ENCODE measurements at places on chromosomes 4 and X.
A peak's percentile ranks its signal among the peaks of the same experiment; 100 is the strongest.

- no peak for DNase-seq
Measured at GRCh38 chr4:113763029-113763285, 1.4 kb upstream of the CAMK2D start.

GRCh38 chrX:40121618-40122017, 23.9 kb upstream of the BCOR start:
- DNase-seq, result no peak

DNA sequence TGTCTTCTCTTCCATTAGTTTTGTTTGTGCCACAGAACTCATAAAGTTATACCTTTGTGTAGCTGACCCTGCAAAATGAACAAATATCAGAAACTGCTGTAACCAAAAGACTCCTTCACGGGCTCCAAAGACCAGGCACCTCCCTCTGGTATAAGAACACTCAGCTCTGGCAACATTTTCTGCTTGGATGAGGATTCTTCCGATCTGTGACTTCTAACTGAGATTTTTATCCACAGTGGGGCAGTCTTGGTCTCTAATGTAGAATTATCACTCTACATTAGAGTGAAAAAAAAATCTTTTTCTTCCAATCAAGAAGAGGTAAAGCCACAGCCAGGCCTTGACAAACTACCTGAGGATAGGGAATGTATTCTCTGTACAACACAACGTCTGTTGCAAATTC, 38.5 kb upstream of the PRSS48 start:
- no peak for DNase-seq

DNA sequence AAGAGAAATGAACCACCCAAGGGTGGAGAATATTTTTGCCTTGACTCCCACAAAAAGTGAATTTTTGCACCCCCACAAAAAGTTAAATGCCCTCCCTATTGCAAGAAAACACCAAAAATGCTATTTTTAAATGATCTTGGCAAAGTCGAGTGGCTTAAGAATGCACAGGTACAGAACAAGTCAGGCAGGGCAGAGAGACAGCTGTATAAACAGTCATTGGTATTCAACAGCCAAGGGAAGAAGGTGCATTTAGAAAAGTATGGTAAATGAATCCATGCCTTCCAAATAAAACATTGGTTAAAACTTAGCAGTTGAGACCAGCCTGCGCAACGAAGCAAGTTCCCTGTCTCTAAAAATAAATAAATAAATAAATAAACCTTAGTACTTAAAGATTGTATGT, 169.3 kb downstream of the CHIC2 start:
- no peak for DNase-seq

GRCh38 chrX:31268359-31268758, 196.5 kb upstream of the FTHL17 start:
- no peak for DNase-seq

GRCh38 chrX:101551380-101551767, 1.0 kb downstream of the ARMCX1 start:
- DNase-seq, result no peak

DNA sequence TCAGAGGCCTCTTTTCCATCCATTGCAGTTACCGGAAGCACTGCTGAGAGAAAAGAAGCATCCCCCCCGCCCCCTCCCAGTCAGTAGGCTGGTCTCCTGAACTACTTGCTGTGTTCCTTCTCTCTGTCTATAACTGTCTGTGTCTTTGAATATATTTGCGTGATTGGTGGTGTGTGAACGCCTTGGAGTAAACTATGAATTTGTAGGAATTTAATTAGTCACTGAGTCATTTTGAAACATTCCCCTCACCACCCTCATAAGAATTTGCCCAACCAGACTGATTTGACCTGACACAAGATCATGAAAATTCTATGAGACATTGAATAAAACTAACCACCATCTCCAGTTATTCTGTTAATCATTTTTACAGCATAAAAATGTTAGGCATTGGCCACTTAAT, 6.7 kb upstream of the NXF3 start:
- DNase-seq, result no peak

- DNase-seq, result no peak
Measured at GRCh38 chrX:112867570-112867969, 26.9 kb upstream of the AMOT start.

- no peak for DNase-seq
Measured at GRCh38 chr4:78242071-78242470, 184.9 kb downstream of the FRAS1 start.

DNA sequence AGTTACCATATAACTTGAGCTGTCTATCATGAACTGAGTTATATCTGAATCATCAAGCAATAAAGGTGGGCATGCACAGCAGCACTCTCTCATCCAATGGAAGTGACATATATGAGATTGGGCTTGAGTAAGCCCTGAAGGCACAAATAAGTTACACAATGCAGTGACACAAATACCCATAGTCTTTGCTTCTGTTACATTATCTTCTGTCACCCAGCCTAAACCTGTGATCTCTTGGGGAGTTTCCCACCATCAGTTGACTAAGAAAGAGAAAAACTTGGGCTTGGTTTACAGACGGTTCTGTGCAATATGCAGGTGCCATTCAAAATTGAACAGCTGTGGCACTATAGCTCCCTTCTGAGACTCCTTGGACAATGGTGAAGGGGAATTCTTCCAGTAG, 138.8 kb upstream of the IL15 start:
- no peak for DNase-seq

- DNase-seq, result no peak
Measured at GRCh38 chrX:41599507-41599906, 89.3 kb upstream of the GPR34 start.

- no peak for DNase-seq
Measured at GRCh38 chrX:8204169-8204935, 33.3 kb upstream of the VCX2 start.

DNA sequence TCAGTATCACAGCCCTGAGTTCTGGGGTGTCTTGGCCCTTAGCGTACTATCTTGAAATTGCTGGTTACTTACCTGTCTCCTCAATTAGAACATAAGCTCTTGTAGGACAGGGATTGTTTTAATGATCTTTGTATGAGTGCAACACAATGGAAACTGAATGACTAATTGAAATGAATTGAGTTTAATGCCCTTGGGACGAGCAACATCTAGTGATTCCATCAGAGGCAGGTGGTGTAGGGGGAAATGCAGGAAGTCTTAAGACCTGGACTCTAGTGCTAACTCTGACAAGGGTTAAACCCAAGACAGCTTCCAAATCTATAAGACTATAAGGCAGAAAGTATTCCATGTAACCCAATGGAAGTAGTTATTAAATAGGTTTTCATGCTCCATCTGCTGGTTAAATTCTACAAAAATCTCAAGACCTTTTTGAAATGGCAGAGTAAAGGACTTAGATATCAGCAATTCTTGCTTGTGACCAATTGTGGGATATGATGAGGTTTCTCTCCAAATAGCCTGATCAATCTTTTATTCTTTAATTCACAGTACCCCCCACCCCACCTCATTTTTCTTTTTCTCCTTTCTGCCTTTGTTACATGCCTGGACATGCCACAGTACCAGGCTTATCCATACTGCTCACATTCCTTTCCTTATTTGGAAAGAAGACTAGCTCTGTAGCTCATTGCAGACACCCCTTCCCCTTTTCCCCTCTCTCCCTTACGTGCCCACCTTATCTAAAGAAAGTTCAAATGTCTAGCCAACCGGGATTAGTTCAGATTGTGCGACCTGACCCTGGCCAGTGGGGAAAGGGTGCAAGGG, 340.8 kb downstream of the PAPSS1 start:
- no peak for DNase-seq

GRCh38 chr4:151438154-151438553, 29.2 kb downstream of the FHIP1A start:
- DNase-seq, result no peak

- no peak for DNase-seq
Measured at GRCh38 chr4:22474636-22475310, 41.1 kb downstream of the ADGRA3 start.

DNA sequence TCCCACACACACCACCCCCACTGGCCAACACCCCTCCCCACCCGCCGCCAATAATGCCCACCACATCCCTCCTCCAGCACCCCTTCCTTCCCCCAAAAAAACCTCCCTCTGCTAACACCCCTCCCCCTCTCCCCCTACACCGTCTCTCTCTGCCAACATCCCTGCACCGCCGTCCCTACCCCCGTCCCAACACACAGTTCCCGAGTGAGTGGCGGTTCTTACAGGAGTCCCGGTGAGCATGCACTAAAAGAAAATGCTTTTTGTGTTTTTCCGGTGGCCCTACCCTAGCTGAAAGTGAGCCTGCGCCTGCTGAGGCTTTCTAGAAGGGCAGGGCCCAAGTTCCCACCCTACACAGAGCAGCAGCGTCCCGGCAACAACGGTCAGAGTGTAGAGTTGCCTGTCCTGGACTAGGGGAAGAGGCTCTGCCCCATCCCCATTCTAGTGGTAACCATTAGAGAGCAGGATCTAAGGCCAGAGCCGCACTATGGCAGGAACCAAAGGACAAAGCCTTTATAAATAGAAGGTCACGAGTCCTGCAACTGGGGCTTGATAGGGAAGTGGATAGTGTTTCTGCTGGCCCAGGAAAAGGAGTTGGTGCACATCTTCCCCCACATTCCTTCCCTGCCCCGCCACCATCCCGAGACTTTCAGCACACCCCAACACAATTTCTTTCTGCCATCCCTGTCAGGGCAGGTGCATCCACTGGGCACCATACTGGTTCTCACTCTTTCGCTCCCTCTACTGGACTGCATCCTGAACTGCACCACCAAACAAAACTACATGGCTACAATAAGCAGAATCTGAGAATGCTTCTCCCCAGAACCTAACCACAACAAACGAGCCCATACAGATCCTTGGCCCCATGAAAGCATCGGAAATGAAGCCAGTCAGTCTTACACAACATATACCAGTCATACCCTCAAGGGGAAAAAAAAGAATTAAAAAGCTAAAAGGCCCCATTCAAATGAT, 78.1 kb upstream of the PAGE3 start:
- DNase-seq, result no peak

- DNase-seq, result no peak
Measured at GRCh38 chrX:15797707-15798106, 7.4 kb downstream of the ZRSR2 start.

GRCh38 chr4:108272561-108272960, 103.8 kb upstream of the LEF1 start:
- DNase-seq, result peak; percentile 31

DNA sequence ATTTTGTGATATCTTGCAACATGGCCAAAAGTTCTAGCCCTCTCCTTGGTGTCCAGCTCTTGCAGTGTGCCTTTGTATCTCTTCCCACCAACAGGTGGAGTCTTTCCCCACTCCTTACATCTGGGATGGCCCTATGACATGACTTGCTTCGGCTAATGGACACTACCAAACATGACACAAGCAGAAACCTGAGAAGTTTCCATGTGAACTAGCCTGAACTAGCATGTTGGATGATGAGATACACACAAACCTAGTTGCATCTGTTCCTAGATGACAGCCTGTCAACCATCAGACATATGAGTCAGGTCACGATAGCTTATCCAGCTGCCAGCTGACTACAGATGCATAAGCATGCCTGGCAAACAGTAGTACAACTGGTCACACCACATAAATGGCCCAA, 207.5 kb upstream of the FTHL17 start:
- no peak for DNase-seq

- no peak for DNase-seq
Measured at GRCh38 chr4:8215001-8215427, 15.9 kb downstream of the SH3TC1 start.

GRCh38 chr4:39124885-39125599, 57.3 kb upstream of the WDR19 start:
- DNase-seq, result peak; percentile 20

DNA sequence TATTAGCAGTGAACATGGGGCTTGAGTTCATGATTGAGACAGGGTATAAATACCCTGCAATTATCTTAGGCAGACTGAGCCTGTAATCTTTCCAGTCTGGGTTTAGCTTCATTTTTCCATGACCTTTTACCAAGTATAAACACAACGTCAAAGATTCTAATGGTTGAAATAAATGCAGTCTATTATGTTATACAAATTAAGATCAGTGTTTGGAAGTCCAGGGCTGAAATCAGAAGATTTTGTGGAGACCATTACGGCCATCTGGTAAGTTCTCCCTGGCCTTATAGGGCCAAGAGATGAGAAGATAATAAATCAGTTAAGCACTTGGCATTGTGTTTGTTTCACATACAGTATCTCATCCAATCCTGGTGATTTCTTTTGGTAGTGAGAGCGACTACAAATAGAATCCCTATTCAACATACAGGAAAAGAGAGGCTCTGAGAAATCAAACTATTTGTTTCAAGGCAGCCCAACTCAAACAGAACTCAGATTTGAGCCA, 425.8 kb downstream of the PACRGL start:
- DNase-seq, result no peak

- no peak for DNase-seq
Measured at GRCh38 chrX:139924069-139924695, 8.7 kb downstream of the ATP11C start.

- DNase-seq, result no peak
Measured at GRCh38 chr4:11424000-11424399, 4.7 kb downstream of the HS3ST1 start.

DNA sequence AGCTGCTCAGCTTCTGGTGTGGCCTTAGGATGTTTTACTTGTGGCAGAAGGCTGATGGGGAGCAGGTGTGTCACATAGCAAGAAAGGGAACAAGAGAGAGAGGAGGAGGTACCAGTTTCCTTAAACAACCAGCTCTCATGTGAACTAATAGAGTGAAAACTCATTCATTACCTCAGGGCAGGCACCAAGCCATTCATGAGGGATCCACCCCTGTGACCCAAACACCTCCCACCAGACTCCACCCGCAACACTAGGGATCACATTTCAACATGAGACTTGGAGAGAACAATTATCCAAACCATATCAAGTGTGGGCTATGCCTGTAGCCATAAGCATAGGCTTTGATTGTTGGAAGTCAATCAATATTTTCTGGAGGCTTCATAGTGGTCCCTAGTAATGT, 56.0 kb downstream of the GSX2 start:
- no peak for DNase-seq

DNA sequence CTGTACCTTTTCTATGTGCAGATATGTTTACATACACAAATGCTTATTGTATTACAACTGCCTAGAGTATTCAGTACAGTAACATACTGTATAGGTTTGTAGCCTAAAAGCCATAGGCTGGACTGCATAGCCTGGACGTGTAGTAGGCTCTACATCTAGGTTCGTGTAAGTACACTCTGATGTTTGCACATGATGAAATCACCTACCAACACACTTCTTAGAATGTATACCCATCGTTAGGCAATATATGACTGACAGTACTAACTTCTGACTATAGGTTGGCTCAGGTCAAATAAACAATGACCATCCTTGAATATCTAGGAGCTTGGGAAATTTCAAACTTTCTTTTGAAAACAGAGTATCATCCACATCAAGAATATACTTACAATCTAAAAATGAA, 139.0 kb downstream of the CORIN start:
- no peak for DNase-seq

DNA sequence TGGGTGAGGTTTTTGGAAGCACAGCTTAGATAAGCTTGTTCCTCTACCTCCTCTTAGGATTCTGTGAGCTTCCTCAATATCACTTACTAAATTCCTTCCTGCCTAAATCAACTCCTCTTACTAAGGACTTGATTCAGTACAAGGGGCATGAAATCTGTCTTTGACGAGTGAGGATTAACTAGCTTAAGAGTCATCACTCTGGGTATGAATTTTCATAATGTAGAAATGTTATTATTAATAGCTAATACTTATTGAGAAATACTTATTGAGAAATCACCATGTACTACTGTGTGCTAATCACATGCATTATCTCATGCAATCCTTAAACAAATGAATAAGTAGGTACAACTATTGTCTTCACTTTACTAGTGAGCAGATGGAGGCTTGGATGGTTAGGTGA, 28.6 kb downstream of the TRPC3 start:
- no peak for DNase-seq

All from MV-4-11 (cell line).